ENCODE measurements at places on chromosomes 6 and 20.
A peak's percentile ranks its signal among the peaks of the same experiment; 100 is the strongest.

GRCh38 chr6:163417595-163417994 is 3.1 kb downstream of the QKI start:
- no peak for DNase-seq

- no peak for DNase-seq
Measured at GRCh38 chr20:57693670-57694329, 16.0 kb downstream of the PMEPA1 start.

- no peak for DNase-seq
Measured at GRCh38 chr20:11077226-11077625, 403.4 kb upstream of the JAG1 start.

GRCh38 chr20:62801284-62802010 is 3.2 kb upstream of the OGFR start:
- no peak for DNase-seq

GRCh38 chr6:52087498-52087999 is at the start of gene PKHD1:
Gene PKHD1, minus strand, starts transcription at chr6:52087613. Its CDS starts 2,680 bp downstream, at chr6:52084933.
- DNase-seq = no peak

- DNase-seq = no peak
Measured at GRCh38 chr6:33373960-33374910, 17.4 kb upstream of the KIFC1 start.

- no peak for DNase-seq
Measured at GRCh38 chr20:17511401-17511800, 19.8 kb downstream of the BFSP1 start.

DNA sequence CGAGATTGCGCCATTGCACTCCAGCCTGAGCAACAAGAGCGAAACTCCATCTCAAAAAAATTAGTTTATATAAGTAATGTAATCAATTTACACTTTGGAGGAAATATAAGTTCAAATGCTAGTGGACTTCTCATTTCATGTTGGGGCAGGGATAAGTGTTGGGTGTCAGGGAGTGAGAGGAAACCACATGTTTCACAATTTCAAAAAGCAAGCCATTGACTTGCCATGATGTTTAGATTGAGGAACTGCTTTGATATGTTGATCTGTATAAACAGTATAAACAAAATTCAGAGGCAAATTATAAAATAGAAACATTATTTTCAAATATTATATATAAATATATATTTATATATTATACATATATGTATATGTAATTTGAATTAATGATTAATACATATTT is 42.7 kb downstream of the FILIP1 start:
- no peak for DNase-seq

GRCh38 chr6:142861711-142862110 is 83.3 kb downstream of the HIVEP2 start:
- no peak for DNase-seq

DNA sequence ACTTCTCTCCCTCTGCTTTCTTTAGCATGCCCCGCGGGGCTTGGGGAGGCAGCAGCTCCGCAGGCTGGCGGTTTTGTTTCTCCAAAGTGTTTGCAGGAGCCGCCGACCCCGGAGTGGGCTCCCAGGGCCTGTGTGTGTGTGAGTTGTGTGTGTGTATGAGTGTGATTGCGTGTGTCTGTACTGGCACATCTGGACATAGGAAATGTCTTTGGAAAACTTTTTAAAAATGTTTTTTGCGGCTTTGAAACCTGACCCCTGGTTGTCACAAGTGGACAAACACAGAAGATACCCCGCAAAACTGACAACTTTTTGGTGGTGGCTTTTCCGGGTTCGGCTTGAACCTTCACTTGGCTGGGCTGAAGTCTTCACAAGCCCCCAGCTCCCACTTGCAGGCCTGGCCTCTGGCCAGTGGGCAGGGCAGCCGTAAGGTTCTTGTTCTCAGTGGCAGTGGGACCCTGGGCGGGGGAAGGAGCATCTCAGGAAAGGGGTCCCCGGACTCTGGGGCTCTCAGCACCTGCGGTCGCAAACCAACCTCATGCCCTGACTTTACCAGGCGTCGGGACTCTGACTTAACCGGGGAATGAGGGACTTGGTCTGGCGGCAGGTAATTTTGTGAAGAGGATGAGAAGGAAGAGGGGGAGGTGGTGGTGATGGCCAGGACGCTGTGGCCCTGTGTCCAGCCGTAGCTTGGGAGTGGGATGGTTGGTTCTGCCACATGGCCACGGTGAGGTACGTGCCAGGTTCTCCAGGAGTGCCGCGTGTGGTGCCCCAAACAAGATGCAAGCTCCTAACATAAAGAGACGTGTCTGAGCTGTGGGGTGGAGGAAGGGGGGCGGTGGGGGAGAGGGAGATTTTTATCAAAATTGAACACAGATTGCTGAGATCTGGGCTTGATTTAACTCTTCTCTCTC is 619 bp downstream of the DAAM2 start:
- peak; percentile 69 for DNase-seq

DNA sequence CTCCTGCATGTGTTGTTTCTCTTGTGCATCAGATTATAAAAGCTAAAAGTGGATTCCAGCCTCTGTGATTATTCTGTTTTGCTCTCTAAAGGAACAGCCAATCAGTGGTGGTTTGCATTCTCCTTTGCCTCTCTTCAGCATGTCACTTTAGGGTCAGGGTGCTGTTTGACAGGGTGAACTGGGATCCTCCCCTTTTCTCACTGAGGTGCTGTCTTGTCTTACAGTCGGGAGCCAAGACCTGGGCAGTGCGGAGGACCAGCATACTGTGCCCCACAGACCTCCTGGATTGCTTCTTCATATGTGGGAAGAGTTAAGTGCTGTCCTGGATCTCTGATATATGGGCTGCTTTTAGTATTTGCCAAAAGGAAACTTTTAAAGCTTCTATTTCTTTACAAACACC is 15.2 kb upstream of the CST2 start:
- DNase-seq = no peak

- DNase-seq = no peak
Measured at GRCh38 chr6:131602781-131603312, 25.2 kb downstream of the MED23 start.
